ENCODE measurements at places on chromosomes 3 and 15.

GRCh38 chr15:25070353-25070963 lies 115.7 kb downstream of the SNRPN start:
- no peak for DNase-seq

DNA sequence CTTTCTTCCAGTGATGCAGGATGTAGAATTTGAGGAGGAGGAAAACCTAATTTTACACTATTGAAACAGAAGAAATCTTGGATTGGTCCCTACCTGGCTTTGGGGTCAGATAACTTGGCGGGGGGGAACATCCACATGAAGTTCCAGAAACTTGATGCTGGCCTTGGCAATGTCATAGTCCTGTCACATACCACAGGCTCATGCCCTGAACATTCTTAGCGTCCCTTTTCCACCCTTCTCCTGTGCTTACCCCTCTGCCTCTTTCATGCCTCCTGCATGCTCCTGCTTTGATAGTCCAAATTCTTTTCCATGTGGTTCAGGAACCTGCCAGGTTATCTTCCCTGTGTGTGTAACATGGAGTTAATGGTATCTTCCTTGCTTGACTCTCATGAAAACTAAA lies 110.6 kb downstream of the UNC13C start:
- DNase-seq, result no peak

DNA sequence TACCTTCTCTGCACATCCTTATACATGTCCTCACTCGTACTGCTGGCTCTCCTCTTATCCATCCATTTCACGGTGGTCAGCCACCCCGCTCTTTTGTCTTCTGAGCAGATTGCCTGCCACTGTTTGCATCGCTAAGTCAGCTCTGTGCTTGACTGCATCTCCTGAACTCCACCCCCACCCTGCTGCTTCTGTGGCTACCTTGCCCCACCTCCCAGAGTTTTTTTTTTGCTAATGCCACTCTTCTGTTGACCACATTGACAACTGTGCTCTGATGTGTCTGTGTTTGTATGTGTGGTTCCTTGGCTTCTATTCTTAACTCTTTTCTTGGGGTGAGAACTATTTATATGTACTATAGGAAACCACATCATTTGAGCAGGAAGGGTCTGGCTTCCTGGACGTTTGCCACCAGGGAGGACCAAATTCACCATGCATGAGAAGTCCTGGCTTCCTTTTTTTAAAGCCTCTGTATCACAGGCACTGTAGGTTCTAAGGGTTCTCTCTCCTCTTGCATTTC lies 12.8 kb upstream of the MTMR10 start:
- no peak for DNase-seq

GRCh38 chr15:100692671-100693070 lies 90.3 kb downstream of the ASB7 start:
- DNase-seq, result no peak

GRCh38 chr3:64644483-64644882 lies 43.3 kb downstream of the ADAMTS9 start:
- DNase-seq, result no peak

GRCh38 chr3:70658513-70659310 lies 346.3 kb upstream of the MDFIC2 start:
- DNase-seq, result no peak

DNA sequence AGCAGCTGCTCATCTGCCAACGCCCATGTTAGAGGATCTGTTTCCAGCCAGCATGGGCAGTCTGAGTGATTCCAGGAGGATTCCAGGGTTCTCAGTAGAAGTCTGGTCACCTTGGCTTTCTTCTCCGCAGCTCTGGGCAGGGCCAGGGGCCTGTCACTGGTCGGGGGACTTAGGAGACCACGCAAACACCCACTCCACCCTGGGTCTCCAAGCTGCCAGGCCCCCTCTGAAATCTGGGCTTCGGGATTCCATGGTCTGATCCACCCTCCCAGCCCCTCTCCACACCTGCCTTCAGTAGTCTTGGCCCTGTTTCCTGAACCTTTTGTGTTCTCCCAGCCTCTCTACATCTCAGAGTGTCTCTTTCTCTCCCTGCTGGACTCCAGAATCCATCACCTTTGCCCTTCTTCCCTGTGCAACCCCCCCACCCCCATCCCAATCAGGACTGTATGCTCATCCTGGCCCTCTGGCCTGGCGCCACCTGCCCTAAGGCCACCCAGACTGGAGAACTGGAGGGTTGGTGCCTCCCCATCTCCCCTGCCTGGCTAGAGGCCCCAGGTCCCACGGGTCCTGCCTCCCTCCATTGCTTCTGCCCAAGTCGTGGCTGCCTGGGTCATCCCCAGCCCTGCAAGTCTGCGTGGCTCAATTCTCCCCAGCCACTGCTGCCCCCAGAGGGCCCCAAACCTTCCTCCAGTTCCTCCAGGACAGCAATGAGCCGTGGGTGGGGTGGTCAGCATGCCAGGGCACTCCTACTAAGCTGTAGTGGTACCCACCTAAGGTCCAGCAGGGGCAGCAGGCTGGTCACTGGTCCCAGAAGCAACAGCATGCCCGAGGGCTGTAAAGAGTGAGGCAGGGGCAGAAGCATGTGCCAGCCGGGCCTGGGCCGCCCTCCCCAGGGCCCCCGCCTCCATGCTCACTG lies 102.8 kb downstream of the TBC1D2B start:
- DNase-seq, result no peak

DNA sequence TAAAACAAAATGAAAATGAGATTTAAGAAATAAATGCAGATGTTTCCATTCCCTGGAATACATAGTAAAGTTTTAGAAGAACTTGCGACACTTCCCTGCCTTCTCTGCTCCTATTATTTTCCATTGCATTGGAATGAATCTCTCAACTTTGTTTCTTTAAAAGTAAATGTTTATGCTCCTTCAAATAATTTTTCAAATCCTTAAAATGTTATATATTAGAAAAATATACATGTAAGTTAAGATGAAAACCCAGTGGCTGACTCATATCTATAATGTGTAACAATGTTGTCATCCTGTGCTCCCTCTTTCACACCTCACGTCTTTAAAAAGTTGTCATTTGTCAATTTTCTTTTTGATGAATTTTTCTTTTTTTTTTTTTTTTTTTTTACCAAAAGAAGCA lies 3.6 kb downstream of the RBMS3 start:
- DNase-seq, result no peak

DNA sequence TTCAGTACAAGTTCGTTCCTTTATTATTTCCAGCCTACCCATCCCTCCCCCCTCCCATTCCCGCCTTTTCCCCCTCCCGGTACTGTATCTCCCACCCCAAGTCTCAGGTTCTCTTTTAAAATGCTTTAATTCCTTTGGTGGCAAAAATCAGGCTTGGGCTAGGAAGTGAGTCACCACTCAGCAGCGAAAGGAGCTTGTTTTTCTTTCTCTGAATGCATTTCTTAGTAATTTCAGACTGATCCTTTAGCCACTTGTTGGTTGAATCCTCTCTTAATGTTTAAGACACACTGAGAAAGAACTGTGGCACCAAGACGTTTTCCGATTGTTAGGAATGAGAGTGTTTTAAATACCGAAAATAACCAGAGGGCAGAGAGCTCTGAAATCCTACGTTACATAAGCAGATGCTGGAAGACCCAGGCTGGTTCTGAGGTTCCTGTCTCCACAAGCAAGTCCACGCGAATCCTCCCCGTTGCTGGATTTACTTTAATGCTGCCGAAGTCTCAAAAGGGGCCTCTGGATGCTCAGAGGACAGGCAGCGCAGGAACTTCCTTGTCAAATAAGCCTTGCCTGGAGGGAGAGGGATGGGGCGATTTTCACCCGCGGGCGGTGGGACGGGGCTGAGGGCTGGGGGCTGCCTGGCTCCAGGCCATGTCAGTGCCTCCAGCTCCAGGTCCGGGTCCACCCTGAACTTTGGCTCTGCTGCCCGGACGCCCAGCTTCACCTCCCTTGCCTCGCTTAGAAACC lies 854 bp upstream of the COL8A1 start:
- DNase-seq, result peak; percentile 76

DNA sequence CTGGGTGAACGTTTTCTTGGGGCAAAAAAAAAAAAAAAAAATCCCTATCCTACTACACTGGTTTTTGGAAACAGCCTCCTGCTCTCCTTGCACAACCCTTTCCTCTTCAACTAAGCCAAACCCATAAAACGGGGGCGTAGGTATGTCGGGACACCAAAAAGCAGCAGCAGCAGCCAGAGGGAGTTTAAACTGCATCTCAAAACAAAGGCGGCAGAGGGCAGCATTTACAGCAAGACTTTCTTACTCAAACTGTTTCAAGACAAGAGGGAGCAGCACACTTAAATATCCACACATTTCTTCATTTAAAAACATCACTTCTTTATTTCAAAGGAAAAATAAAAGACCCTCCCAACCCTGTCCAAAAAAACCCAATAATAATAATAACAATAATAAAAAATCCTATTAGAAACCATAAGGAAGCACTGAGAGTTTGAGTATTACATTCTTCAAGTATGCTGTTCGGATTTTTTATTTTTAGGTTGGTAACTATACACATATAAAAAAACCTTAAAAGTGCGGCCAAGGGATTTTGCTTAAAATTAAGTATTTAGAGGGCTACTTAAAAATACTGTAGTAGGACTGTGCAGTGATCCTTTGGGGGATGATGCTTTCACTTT lies 43.9 kb upstream of the PLXND1 start:
- DNase-seq, result peak; percentile 89

DNA sequence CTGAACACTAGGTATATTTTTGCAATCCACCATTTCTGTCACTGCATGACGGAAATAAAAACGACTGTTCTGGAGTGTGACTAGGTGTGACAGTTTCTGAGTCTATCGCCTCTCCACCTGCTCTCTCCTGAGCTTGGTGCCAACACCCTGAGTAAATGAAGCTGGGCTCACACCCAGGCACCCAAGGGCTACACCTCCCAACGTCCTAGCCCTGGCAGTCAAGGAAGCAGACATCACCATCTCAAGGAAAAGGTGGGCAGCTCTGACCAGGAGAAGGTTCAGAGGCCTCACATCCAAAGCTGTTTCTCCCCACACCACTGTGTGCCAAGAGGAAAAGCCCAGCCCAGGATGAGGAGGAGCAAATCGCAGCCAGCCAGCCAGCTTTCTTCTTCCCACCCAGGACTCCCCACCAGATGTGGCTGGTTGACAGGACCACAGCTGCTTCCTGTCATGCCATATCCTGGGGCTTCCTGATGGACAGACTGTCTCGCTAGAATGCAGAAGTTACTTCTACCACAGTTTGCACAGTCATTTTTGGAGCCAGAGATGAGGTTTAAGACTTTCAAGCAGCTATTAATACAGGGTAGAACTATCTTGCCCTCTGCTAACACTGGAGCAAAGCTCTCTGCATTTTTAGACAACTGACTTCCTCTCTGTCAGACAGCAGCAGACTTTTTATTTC lies 3.3 kb downstream of the SCAMP2 start:
- peak; percentile 50 for DNase-seq

DNA sequence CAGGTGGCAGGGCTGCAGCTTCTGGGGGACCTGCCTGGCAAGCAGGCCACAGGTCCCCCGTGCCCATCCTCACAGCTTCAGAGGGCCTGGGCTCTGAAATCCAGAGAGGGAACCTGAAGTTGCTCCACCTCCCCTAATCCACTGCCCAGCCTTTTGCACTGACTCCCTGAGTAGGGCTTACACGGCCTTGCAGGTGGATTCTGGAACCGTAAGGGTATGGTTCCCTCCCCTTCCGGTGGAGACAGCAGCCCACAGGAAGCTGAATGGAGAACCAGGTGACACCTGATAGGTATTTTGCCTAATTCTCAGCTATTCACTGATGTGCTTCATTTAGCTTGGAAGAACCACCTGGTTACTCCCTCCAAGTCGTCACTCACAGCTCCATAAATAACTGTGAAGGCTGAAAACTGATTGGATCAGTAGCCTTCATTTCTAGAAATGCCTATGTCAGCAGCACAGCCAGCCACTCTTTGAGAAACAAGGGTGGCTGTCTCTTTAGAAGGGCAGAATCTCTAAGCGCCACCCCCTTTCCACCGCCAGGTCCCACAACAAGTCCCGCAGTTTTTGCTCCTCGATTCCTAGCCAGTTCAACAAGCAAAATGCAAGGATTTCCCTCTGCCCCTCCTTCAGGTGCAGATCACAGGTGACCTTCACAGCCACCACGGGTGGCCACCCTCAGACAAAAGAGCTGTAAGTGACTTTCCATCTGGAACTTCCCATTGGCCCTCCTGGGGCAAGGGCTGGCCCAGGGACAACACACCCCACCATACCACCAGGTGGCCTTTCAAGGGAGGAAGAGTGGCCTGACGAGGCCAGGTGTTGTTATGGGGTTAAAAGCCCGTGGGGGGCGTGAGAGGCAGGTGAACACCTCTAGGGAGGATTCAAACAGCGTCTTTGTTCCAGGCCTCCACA lies 112.9 kb downstream of the SEC22A start:
- no peak for DNase-seq

- peak; percentile 18 for DNase-seq
Measured at GRCh38 chr3:139117136-139117675, 72.5 kb upstream of the PRR23C start.

DNA sequence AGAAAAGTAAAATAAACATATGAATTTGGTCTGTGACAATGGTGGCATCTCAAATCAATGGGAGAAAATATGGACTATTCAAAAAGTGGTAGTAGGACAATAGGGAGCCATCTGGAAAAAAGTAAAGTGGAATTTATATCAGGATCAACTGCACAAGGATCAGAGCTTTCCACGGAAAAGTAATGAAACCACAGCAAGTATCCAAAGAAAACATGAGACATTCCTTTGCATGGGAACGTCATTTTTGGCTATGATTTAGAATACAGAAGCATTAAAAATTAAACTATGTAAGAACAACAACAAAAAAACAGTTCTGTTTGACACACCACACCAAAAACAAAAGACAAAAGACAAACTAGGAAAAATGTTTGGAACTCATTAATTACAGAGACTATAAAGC lies 18.7 kb downstream of the CRBN start:
- DNase-seq, result peak; percentile 17

DNA sequence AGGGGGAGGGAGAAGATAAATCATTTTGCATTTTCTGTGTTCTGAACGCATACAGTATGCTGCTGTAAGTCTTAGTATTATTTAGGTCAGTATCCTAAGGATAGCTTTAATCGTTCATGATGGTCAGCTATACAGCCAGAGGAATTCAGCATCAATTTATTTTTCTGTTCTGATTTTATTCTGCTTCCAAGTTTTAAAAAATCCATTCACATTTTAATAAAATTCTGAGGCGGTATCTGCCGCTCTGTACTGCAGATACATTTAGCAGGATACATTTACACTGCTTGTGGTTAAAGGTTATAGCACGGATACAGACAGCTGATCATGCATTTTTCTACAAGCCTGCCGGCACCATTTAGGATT lies 17.8 kb downstream of the ZBTB38 start:
- no peak for DNase-seq

DNA sequence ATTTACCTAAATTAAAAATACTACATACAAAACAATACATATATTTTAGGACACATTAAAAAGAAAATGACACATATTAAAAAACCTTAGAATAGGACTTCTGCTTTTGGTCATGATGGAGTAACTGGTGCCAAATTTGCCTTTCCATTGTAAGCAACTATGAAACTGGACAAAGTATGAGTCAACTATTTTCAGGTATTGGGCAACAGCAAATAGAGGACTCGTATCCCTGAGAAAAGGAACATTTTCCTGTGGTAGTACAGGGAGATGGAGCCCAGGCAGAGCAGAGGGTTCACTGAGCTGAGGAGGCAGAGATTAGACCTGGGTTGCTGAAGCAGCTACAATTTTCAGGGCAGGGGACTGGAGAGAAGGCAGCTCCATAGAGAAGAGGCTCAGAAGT lies 14.7 kb downstream of the CCR1 start:
- DNase-seq, result peak; percentile 19

GRCh38 chr3:16932877-16933276 lies 48.1 kb downstream of the PLCL2 start:
- DNase-seq, result no peak

GRCh38 chr15:47961401-47962090 lies 159.2 kb upstream of the SLC24A5 start:
- no peak for DNase-seq

GRCh38 chr15:90101130-90101968 lies 919 bp downstream of the IDH2 start:
- DNase-seq, result peak; percentile 25
